ENCODE measurements at places on chromosomes 11 and 22.

DNA sequence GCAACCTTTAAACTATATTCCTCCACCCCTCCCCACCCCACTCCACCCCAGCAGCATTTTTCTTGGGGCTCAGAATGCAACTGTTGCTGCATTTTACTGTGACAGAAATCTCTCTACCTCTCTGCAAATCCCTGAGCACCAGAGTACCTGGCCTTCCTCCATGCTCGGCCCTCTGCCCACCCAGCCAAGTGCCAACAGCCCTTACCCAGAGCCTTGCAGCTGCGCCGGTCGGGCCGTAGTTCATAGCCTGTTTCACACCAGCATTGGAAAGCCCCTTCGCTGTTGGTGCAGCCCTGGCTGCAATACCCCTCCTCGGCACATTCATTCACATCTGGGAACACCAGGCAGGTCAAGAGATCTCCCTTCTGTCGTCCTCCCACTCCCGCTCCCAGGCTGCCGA, 23.4 kb downstream of the LRP4 start:
- DNase-seq = no peak

DNA sequence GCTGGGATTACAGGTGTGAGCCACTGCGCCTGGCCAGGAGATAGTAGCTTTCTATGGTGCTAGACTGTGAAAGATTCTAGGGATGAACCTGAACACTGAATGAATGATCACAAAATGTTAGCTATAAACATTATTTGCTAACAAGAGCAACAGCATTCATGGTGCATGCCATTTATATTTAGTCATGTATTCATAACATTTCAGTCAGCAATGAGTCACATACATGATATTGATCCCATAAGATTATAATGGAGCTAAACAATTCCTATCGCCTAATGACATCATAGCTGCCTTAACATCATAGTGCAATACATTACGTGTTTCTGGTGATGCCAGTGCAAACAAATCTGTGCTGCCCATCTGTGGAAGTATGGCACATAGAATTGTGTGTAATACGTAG, 164.1 kb downstream of the ARHGAP42 start:
- DNase-seq = no peak

DNA sequence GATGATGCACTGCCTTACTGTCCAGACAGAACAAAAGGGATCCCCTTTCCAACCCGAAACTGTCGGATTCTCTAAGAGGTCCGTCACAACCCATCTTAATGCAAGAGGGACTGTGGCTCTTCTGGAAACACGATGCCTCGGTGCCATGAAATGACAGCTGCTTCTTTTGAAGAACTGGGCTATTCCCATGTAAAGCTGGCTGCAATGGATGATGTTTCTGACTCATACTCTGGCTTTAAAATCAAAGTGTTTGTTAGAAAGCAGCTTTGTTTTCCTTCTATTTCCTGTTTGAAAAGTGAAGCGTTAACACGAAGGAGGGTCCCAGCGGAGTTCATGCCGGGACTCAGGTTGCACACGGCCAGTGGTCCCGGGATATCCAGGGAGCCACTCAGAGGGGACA, 3.1 kb downstream of the TP53AIP1 start:
- no peak for DNase-seq

- DNase-seq = no peak
These were observed 1566.2 kb upstream of the TENM4 start for GRCh38 chr11:81007046-81007445.

Measured in activated CD8-positive, alpha-beta memory T cell treated with anti-CD3 and anti-CD28 coated beads for 48 hours (primary cell).